Stimulated activated CD4-positive, alpha-beta T cell treated with anti-CD3 and anti-CD28 coated beads, Interleukin-12 subunit alpha, Interleukin-12 subunit beta, amount 100 ng/mL, for 4 hours (primary cell): ENCODE measurements at places on chromosomes 1 and 21.

DNA sequence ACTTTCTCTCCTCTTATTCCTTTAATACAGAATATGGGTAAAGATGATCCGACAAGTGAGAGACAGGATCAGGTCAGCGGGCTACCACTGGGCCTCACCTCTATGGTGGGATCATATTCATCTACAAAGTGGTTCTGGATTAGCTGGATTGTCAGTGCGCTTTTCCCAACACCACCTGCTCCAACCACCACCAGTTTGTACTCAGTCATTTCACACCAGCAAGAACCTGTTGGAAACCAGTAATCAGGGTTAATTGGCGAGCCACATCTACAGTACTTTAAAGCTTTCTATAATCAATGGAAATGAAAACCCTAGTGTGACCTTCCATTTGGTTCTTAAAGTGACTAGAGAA lies 643 bp downstream of the NRAS start:
- no peak for DNase-seq

GRCh38 chr1:182784556-182785171 lies 4.9 kb upstream of the NPL start:
- DNase-seq, result no peak

GRCh38 chr1:215022741-215023141 lies 59.8 kb upstream of the KCNK2 start:
- DNase-seq, result no peak

DNA sequence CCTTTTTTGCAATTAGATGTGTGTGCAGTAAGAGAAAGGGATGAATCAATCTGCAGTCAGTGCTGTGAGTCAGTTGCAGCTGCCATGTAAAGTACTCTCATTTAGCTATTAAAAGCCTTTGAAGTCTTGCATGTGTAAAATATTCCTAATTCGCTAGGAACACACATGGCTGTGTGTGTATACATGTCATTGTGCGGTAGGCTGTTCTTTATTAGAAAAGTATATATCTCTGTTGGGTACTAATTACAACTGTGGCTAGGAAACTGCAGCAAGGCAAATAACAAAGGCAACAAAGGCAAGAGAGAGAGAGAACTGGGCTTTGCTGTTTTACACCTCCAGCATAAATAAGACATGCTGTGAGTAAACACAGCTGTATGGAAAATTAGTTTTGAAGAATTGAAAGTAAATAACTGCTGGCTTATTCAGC lies 41.7 kb downstream of the EPB41 start:
- no peak for DNase-seq

DNA sequence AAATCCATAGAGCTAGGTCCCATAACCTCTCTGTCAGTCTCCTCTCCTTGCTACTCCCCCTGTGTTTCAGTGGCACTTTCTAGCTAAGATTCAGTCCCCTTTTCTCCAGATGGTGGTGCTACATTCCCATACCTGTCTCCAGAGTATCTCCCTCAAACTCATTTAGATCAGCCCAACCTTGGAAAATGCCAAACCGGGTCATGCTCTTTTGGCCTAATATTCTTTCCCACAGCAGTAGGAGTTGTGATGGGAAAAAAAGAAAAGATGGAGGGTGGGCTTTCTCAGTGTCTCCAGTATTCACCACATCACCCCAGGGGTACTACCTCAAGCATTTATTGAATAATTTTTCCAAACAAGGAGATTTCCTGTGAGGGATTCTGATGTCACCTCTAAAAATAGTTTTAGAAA lies 3.2 kb upstream of the RXFP4 start:
- DNase-seq, result no peak

DNA sequence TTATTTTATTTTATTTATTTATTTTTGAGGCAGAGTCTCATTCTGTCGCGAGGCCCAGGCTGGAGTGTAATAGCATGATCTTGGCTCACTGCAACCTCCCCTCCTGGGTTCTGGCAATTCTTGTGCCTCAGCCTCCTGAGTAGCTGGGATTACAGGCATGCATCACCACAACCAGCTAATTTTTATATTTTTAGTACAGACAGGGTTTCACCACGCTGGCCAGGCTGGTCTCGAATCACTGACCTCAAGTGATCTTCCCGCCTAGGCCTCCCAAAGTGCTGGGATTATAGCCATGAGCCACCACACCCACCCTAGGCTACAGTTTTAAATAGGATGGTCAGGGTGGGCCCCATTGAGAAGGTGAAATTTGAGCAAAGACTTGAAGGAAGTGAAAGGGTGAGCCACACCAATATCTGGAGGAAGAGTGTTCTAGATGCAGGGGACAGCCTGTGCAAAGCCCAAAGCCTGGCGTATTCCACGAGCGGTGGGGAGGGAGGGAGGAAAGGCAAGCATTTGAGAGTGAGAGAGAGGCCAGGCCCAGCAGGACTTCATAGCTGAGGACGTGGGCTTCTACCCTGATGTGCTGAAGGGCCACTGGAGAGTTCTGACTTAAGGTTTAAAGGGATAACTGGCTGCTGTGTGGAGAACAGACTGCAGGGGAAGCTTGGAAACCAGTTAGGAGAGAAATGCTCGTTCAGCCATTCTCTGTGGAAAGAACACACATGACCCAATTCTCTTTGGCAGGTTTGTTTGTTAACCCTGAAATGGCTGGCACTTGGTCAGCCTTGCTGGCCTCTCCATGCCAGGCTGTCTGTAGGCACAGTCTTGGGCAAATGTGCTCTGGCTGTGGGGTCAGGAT lies 62.6 kb upstream of the FAM20B start:
- DNase-seq, result no peak

DNA sequence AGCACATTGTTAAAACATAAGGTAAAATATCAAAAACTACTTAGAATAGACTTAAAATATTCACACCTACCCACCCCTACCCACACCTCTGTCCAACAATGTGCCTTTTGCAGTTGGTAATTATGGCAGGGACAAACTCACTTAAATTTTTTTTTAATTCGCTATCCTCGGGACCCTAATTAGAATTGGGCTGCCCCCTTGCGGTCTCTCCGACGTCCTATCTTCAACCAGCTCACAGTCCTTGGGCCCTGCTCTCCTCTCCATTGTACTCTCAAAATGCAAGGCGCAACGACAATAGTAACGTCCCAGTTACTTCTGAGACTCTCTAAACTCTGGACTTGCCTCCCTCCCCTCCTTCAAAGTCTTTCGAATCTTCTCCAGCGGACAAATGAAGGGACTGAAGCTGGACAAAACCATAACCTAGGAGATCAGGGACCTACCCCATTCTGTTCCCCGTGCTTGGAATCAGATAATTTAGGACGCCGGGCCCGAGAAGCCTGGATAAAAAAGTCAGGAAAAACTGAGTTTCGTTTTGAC lies 1.1 kb upstream of the CIART start:
- DNase-seq, result peak; percentile 56

- no peak for DNase-seq
These were observed 583.9 kb downstream of the SMYD3 start for GRCh38 chr1:245923215-245923614.

- no peak for DNase-seq
These were observed 470.5 kb upstream of the RGS18 start for GRCh38 chr1:191687721-191688120.

- no peak for DNase-seq
These were observed 145.6 kb downstream of the MRPL39 start for GRCh38 chr21:25461725-25462124.

- no peak for DNase-seq
These were observed 36.4 kb downstream of the CHML start for GRCh38 chr1:241603731-241604245.

GRCh38 chr1:246875041-246876026 lies 56.4 kb downstream of the AHCTF1 start:
- DNase-seq, result no peak

DNA sequence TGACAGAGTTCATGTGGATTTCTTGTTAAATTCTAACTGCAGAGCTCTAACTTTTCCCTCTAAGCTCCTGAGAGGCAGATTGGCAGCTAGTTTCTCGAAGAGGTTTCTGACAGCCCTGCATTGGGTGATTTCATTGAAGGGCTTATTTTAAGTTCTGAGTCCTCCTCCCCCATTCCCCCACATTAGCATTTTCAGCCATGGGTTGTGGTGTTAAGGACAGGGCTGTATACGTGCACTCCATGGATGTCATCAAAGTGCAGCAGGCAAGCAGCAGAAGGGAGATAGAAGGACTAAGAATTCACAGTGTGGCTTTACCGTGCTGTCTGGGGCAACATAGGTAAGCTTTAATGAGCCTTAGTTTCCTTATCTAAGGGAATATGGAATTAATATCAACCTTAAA lies 19.0 kb downstream of the CRYZ start:
- DNase-seq, result no peak

GRCh38 chr1:89890085-89890752 lies 69.4 kb downstream of the LRRC8D start:
- no peak for DNase-seq

DNA sequence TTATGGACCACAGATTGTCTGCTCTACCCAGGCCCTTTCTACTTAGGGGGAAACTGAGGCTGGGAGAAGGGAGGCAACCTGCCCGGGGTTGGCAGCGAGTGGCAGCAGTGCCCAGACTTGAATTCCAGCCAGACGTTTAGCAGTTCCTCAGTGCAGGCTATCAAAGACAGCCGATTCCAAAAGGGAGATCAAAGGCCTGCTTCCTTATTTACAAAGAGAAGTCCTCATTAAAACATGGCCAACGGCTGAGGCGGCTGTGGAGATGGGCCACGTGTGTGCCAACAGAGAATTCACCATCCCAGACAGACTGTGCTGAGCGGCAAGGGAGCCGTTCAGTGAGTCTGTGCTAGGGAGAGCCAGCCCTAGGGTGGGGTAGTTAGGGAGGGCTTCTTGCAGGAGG lies 27.7 kb downstream of the C1QB start:
- DNase-seq, result no peak

GRCh38 chr21:15682186-15682895 lies 47.4 kb upstream of the USP25 start:
- no peak for DNase-seq

GRCh38 chr1:78540048-78540447 lies 49.3 kb downstream of the PTGFR start:
- no peak for DNase-seq

- DNase-seq, result no peak
These were observed 518.0 kb upstream of the ZP4 start for GRCh38 chr1:238408737-238409136.

DNA sequence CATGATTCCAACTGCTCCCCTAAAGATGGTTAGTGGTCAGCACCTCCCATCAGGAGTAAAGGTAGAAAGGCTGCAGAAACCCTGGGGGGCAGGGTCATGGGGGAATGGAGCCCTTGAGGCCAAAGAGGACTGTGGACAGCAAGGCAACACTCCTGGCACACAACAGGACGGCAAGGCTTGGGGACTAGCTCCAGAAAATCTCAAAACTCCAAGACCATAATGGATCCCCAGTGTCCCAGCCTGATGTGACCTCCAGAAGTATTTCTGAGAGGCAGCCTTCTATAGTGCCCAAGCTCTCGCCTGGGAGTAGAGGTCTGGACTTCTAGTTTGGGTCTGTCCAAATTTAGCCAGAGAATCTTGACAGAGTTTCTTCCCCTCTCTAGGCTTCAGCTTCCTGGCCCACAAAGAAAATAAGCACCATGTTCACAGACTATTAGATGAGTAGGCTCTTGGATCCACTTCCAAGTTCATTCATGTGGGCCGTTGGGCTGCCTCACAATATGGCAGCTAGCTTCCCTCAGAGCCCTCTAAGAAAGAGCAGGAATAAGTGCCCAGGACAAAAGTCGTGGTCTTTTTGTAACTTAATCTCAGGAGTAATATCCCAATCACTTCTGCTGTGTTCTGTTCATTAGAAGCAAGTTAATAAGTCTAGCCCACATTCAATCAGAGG lies 6.9 kb downstream of the CD2 start:
- DNase-seq, result no peak

DNA sequence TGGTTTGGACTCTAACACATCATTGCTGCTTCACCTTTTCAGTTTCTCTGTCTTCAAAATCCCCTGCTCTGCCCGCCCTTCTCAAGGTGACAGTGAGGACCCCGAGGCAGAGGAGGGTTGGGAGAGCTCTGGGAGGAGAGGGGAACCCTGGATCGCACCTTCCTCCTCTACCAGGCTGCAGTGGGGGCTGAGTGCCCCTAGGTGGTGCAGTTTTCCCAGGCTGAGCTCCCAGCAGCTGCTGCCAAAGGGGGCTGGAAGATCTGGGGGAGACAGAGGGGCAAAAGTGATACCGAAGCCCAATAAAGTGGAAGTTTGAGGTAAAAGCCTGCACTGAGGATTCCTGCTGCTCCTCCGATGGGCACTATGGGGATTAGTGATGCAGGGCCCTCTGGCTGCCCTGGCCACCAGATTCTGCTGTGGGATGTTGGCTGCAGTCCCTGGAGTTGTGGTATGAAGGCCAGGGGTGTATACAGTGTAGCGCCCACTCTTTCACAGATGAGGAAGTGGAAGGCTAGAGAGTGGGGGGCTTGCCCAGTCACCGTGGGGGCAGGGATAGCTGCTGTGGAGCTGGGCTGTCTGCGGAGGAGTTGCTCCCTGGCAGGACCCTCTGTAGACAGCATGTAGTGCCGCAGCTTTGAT lies 40.7 kb upstream of the SCMH1 start:
- DNase-seq, result peak; percentile 29

DNA sequence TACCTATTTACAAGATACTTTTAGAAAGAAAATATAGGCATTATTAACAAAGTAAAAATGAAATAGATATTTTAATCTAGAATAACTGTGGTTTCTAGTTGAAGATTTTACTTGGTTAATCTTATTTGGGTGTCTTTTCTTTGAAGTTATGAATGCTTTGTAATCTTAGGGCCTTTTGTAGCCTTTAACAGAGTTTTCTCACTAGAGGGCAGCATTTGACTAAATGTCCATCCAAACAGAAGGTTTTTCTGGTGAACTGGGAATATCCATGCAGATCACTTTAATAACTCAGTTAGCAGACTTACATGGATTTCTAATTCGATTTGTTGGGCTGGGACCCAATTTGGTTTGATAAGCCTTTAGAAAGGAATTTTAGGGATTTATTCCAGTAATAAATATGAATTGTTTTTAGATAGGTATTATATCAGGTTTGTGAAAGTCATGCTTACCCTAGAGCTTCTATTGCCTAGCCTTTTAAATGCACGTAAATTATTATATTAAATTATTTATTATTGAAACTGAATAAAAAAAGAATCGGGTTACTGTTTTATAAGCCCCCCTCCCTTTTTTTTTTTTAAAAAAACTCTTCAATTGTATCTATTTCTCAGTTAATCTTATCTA lies 119.7 kb downstream of the ZNF326 start:
- DNase-seq, result no peak

- DNase-seq, result no peak
These were observed 10.2 kb downstream of the SLC45A3 start for GRCh38 chr1:205670150-205670446.

DNA sequence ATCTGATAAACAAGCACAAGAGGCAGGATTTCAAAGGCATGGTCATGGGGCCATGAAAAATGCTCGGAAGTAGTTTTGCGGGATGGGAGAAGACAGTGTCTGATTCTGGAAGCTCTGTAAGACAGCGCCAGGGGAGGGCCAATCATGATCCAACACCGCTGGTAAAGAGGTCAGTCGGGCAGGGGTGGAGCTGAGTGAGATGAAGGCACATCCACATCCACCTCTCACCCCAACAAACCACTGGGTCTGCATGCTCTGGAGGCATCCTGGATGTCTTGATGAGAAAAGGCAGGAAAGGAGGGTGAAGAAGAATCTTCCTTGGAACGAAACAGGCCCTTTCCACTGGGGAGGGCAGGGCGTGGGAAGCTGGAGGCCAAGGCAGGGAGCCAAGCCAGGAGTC lies 288.3 kb downstream of the PCP4 start:
- DNase-seq, result no peak
